ENCODE measurements at places on chromosomes 13 and 19. TPM values are rescaled to one million over a fixed set of nuclear protein-coding genes. Genes with fewer than 3 reads are reported as not detected.

Gene BCKDHA
- total RNA-seq: 30.3 TPM

Gene GPR18
- not detected for total RNA-seq

Gene KIR2DL3
- total RNA-seq: not detected

Gene ALOX5AP
- total RNA-seq: 0.85 TPM

Gene BCAM
- total RNA-seq: 26.0 TPM

Gene PCDH17
- total RNA-seq: not detected

Gene ZNF98
- 0.07 TPM for total RNA-seq

Gene IGSF23
- not detected for total RNA-seq
